Keratinocyte (primary cell): ENCODE measurements at places on chromosomes 4 and X. TPM values are rescaled to one million over a fixed set of nuclear protein-coding genes. Genes with fewer than 3 reads are reported as not detected.

- DNase-seq, result no peak
These were observed 672.7 kb downstream of the CCSER1 start for GRCh38 chr4:90799895-90800294.

GRCh38 chr4:7295911-7296660, 103.7 kb downstream of the SORCS2 start:
- DNase-seq, result no peak

- DNase-seq, result no peak
These were observed 5.7 kb upstream of the NHS start for GRCh38 chrX:17369309-17369708.

DNA sequence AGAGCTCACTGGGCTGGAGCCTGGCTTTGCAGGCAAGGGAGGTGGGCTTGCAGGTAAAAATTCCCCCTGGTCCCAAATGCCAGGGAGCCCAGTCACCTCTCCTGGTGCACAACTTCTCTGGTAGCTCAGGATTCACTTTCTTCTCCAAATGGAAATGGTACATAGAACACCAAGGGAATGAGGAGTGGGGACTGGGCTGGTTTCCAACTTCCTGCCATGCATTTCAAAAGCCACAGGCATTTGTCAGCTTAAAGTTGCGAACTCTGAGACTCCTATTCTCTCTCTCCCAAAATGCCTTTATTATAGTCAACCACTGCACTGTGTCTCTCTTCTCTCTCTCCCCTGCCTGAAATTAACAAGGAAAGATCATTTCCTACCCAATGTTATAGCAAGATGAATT, 177.3 kb downstream of the GRIA3 start:
- DNase-seq, result no peak

GRCh38 chr4:66943112-66943511, 602.2 kb downstream of the CENPC start:
- no peak for DNase-seq

DNA sequence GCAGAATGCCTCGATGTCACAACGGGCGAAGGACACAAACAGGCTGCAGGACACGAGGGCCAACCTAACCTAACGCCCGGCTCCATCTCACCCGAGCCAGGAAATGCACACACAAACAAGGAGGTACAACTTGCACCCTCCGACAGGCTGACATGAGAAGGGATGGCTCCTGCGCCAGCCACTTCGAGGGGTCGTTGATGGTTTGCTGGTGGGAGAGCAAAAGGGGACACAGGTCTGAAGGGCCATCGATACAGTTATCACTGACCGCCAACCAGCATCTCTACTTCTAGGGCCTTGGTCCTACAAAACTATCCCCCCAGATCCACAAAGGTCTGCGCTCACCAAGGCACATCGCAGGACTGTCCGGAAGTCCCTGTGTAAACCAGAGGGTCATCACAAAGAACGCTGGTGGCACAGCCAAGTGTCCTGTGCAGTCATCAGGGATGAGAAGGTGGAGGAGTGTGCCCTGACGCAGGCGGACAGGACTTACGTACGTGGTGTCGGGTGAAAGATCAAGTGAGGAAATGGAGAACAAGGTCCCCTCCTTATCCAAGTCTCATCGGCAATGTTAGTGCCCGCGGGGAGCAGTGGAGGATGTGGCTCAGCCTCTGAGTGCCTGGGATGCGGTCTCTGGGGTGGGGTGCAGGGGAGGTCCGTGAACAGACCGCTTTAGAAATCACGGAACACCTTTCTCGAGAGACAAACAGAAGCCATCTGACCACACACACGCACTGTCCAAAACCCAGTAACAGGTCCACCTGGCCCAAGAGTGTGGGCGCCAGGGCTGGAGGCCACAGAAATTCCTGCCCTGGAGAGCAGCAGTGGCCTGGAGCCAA, 7.0 kb downstream of the MXD4 start:
- DNase-seq, result no peak

DNA sequence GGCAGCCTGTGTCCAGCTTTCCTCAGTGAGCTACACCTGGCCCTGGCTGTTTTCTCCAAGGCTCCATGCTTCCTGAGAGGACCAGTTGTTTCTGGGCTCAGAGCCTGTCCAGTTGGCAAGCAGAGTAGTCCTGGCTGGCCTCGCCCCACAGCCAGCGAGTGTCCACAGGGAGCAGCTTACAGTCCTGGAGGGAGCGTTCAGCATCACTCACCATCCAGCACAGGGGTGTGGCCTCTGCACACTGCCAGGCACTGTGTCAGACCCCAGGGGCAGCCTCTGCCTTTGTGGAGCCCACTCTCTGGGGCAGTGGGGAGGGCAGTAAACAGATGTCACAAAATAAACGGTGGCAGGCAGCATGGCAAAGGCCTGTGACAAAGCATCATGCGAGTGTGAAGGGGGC, 23.9 kb downstream of the EVC start:
- no peak for DNase-seq

DNA sequence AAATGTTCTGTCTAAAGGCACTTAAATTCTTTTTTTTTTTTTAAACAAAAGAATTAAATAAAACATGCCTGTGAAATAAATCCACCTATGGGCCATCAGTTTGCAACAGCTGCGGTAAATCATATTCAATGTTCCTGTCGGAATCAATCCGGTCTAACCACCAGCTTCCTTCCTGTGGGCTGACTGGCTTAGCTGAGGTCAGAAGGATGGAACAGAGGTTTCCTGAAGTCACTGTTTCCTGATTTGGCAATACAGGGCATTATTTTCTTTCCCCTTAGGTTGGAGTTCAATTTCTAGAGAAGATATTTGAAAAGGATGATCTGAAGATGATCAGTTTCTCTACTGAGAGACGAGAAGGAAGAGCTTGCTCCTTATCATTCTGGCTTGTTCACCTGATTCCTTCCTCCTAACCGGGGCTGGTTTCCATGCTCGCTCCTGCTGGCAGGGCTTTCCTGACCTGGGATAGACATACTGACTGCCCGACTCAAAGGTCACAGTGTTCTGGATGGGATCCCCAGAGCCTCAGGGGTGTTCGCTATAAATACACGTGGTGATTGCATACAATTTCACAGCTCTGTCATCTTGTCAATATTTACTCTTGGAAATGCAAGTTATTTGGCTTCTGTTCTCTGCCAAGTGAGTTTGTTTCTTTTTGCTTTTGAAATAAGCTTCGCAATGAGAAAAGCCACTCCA, 21.7 kb downstream of the PDLIM3 start:
- no peak for DNase-seq

DNA sequence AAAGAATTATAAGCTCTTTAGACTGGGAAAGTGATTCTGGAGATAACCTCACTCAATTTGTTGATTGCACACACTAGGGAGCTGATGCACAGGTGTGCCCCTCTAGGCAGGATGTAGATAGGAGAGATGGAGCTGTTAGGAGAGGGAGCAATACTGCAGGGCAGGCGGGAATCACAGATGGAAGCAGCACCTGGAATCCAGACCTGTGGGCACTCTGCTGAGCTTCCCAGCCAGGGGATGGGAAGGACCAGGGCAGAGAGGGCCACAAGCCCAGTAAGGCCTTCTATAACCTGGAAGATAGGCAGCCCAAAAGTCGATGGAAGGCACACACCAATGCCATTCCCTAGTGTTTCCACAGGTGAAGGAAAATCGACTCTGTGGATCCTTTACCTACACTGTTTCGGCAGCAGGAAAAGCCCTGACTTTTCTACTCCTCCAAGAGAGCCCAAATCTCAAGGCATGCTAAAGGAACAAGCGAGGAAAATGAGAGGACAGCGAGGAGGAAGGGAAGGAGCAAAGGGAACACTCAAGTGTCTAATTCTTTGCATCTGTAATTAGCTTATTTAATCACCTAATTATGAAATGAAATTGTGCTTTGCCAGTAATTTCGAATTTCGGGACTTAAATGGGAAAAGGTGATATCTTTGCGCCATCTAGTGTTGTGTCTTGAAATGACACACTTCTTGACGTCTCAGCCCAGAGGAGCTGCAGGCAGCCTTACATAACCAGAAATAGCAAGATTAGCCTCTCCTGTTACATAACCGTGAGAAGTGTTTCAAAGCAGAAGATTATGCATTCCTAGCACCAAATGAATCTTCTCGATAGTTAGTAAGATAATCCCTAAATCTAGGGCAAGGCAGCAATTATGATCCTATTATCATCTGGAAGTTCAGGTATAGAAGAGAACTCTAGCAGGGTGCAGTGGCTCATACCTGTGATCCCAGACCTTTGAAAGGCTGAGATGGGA, 31.0 kb upstream of the TLR3 start:
- DNase-seq, result peak; percentile 66

- DNase-seq, result no peak
These were observed 114.8 kb downstream of the BCOR start for GRCh38 chrX:39982948-39983347.

- DNase-seq, result no peak
These were observed 27.9 kb upstream of the FUNDC1 start for GRCh38 chrX:44570522-44570921.

DNA sequence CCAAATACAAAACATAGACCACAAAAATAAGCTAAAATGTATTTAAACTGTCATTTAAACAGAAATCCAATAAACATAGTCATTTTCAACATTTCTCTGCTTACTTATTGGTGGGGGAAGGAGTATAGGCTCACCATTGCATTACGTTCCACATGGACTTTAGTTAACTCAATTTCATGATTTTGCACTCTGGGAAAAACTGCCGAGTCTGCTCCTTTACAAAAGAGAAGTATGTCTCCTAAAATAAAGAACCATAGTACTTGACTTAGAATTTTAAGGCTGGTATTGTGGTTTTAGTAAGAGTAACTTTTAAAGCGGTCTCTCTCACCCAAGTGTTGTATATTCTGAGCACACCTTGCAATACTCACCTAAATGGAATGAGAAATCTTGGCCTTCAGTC, 75.1 kb upstream of the MCF2 start:
- no peak for DNase-seq

DNA sequence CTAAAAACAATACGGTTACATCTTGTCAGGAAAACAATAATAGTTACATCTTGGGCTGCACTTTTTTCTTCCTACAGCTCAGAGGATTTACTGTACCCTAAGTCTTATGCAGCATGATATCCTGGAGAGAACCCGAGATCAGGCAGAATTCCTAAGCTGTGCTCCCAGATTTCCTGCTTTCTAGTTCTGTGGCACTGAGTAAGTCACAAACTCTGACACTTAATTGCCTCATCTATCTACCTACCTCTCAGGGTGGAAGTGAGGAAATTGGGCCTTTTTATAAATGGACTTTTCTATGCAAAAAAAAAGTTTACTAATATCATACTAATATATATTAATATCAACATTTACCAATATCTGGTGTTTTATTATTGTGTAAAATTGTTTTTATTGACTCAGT, 438.5 kb downstream of the INPP4B start:
- DNase-seq, result no peak

DNA sequence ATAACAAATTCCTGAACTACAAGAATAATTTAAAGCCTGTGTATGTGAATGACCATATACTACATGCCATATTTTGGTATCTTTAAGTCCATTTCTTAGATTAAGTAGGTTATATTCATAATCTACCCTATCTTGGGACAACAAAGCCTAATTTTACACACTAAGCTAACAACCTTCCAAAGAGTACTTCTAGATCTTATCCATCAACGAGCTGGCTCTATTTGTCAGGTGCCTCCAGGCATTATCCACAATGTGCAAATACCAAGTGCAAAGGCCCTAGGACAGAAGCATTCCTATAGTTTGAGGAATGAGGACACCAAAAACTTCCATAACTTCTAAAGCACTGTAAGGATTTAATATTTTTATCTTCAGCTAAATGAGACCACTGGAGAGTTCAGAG, 3.5 kb downstream of the SLBP start:
- DNase-seq, result no peak

- no peak for DNase-seq
These were observed 83.8 kb downstream of the SMARCA5 start for GRCh38 chr4:143597276-143597675.

- no peak for DNase-seq
These were observed 89.7 kb downstream of the TET2 start for GRCh38 chr4:105236202-105236915.

DNA sequence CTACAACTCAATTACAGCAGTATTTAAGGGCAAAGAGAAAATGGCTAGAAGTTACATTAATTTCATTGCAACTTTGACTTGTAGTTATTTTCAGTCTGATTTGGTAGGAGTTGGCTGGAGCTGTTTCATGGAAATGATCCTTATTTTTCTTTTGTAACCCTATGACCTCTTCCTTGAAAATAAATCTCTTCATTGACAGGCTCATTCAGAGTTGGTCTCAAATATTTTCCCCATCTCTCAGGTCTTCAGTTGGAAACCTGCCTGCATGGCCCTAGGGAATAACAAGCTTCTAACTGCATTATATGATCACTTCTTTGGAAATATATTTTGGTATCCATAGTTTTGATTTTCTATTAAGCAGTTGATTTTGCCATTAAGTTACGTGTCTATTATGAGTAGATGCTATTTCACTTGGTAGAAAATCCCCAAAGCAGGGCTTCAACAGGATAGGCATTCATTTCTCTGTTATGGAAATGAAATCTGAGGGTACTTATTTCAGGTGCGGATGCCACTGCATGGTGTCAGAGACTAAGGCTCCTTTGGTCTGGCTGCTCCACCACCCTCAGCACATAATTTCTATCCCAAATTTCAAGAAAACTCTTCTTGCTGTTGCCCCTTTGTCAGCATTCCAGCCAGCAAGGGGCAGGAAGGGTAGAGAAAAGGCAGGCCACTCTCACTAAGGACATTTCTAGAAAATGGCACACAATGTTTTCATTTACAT, 502.5 kb downstream of the SPRY1 start:
- DNase-seq, result no peak

GRCh38 chr4:30723201-30723955, 3.2 kb downstream of the PCDH7 start:
- no peak for DNase-seq

GRCh38 chr4:41157009-41157408, 57.3 kb downstream of the APBB2 start:
- DNase-seq, result no peak

DNA sequence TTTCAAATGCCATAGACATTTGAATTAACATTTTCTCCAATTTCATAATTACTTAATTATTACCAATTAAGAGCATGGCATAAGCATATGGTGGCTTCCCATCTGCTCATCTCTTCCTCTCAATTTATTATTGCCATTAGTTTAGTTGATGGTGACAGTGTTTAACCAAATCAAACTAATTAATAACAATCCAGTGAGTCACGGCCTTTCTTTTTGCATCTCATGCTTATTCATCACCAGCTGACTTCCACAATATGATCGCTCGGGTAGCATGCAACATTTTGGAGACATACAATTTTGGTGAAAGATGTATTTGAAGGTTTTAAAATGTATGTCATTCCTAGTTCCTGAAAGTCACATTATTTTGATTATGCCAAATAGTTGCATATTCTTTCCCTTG, 172.8 kb upstream of the TACR3 start:
- DNase-seq, result no peak

SPANXN3 gene
- polyA plus RNA-seq, result not detected in 3 replicates

FATE1 gene
- polyA plus RNA-seq, result not detected in 3 replicates

NOX1 gene
- polyA plus RNA-seq, result not detected in 3 replicates

GC gene
- polyA plus RNA-seq, result not detected in 3 replicates

IL21 gene
- not detected in 3 replicates for polyA plus RNA-seq

ANAPC10 gene
- 22.1 to 34.3 TPM (median 29.5 TPM) in 3 replicates for polyA plus RNA-seq

NKX6-1 gene
- not detected in 3 replicates for polyA plus RNA-seq

SMIM31 gene
- polyA plus RNA-seq, result not detected in 3 replicates

GAGE12F gene
- not detected in 3 replicates for polyA plus RNA-seq

GABRG1 gene
- polyA plus RNA-seq, result not detected in 3 replicates
